Cortex of kidney (tissue), 1 donor: ENCODE measurements at places on chromosomes 1 and 21.

DNA sequence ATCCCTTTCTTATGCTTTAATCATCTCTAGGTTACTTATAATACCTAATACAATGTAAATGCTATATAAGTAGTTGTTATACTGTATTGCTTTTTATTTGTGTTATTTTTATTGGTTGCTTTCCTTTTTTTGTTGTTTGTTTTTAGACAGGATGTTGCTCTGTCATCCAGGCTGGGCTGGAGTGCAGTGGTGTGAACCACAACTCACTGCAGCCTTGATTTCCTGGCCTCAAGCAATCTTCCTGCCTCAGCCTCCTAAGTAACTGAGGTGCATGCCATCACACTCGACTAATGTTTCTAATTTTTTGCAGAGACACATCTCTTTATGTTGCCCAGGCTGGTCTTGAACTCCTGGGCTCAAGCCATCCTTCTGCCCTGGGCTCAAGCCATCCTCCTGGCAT is 26.9 kb downstream of the KRTAP19-8 start:
- no peak for DNase-seq

GRCh38 chr1:2226525-2227345 is 1.4 kb upstream of the SKI start:
- no peak for DNase-seq

DNA sequence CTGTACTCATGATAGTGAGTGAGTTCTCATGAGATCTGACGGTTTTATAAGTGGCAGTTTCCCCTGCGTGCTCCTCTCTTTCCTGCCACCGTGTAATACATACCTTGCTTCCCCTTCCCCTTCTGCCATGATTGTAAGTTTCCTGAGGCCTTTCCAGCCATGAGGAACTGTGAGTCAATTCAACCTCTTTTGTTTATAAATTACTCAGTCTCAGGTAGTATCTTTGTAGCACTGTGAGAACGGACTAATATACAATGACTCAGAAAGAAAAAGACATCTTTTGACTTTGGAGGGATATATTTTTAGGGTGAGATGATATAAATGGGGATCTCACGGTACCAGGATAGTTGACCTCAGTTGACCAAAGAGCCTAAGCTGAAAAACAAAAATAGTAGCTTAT is 74.7 kb upstream of the BACH1 start:
- no peak for DNase-seq

GRCh38 chr1:156963621-156964020 is 43.2 kb downstream of the LRRC71 start:
- DNase-seq = no peak

GRCh38 chr1:150963321-150964163 is 11.1 kb downstream of the CERS2 start:
- DNase-seq = no peak

GRCh38 chr1:227174164-227174563 is 144.1 kb downstream of the CDC42BPA start:
- no peak for DNase-seq

DNA sequence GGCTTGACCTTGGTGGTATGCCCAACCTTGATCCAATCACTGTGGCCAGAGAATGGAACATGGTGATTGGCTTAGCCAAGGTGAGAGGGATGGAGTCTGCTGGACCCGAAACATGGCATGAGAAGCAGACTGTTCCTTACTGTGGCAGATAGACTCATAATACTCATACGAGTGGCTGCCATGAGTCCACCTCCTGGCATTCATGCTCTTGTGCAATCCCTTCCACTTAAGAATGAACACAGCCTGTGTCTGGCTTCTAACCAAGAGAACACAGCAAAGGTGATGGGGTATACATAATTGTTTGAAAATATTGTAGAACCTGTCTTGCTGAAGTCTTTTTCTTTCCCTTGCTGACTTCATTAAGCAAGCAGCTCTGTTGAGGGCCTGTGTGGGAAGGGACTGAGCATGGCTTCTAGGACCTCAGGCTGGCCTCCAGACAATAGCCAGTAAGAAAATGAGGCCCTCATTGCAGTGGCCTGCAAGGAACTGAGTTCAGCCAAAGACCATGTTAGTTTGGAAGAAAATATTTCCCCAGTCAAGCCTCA is 85.9 kb downstream of the ZNF281 start:
- DNase-seq = no peak

- DNase-seq = no peak
Measured at GRCh38 chr1:50488356-50488755, 65.1 kb upstream of the DMRTA2 start.

DNA sequence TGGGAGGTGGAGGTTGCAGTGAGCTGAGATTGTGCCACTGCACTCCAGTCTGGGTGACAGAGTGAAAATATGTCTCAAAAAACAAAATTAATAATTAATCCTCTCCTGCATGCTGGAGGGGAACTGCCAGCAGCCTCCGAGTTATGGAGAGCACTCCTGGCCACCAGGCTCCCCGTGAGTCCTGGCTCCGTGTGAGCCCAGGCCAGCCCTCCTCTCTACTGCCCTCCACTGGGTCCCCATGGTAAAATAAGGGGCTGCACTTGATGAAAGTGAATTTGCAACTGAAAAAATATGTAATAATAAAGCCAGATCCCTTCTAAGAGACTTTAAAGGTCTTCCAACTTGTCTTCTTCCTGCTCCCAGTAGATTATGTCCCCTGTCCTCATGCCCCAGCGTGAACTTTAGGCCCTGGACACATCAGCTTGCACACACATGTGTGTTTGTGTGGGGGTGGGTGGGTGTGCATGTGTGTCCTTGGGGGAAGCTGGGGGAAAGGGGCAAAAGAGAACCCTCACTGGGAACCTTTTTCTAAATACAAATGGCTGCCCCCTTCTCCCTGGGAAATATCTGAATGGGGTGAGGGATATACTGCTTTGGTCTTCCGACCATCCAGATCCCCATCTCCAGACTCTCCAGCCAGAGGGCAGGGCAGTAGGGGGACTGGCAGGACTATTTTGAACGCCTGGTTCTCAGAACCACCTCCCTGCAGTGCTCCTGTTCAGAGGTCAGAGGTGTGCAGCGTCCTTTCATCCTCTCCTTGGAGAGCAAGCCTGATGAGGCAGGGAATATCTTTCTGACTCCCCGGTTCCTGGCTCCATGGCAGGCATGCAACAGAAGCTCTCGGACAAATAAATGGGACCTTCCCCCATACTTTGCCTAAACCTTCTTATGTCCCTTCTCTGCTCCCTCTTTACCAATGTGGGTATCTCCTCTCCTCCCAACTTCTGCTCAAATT is 26.2 kb downstream of the NEK2 start:
- no peak for DNase-seq

DNA sequence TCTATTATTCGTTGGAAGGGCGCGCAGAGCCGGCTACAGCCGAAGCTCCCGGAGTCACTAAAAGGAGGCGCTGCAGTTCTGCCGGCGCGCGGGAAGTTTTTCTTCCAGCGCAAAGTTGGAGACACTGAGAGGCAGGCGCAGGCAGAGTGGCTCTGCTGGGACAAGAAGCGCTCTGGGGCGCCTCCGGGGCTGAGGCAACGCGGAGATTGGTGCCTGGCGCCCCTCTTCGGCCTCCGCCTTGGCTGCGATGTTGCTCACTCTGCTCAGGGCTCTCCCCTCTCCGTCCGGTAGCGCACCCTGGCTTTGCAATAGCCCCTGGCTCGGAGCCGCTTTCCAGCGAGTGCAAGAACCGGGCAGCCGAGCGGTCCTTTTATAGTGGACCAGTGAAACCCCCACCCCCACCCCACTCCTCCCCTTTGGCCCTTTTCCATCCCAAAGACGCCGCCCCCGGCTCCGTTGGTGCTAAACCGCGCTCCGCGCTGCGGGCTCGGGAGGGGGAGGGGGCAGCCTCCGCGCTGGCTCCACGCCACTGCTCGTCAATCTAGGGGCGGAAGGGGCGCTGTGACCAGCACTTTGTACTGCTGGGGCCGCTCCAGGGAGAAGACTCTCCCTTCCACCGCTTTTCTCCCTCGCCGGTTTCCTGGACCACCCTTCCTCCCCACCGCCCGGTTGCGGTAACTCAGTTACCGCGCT is at the start of gene ADAMTS1:
TSS of gene ADAMTS1 (minus strand) at position 344 of the 693 bp plus-strand sequence. CDS start 455 bp downstream, outside the sequence.
- DNase-seq = peak; percentile 32

GRCh38 chr21:43733529-43734071 is 14.7 kb downstream of the PDXK start:
- DNase-seq = no peak

GRCh38 chr1:230065571-230065970 is 1.5 kb upstream of the GALNT2 start:
- no peak for DNase-seq
